ENCODE measurements at places on chromosomes 13 and 19. TPM values are rescaled to one million over a fixed set of nuclear protein-coding genes. Genes with fewer than 3 reads are reported as not detected.

FLT3LG gene
- total RNA-seq, result 114 TPM

GRCh38 chr19:47713046-47714021 lies at the start of gene EHD2:
Gene EHD2, plus strand, starts transcription at chr19:47713422. Its CDS starts 3,191 bp downstream, at chr19:47716613.
- DNase-seq, result peak; percentile 11

- no peak for DNase-seq
Observed at GRCh38 chr19:41416194-41416674, 10.9 kb downstream of the B3GNT8 start.

GRCh38 chr13:82962397-82962796 lies 919.9 kb downstream of the SLITRK1 start:
- no peak for DNase-seq

GRCh38 chr19:3852614-3853254 lies 16.1 kb downstream of the ZFR2 start:
- DNase-seq, result no peak

EPS8L1 gene
- 1.6 TPM for total RNA-seq

DNA sequence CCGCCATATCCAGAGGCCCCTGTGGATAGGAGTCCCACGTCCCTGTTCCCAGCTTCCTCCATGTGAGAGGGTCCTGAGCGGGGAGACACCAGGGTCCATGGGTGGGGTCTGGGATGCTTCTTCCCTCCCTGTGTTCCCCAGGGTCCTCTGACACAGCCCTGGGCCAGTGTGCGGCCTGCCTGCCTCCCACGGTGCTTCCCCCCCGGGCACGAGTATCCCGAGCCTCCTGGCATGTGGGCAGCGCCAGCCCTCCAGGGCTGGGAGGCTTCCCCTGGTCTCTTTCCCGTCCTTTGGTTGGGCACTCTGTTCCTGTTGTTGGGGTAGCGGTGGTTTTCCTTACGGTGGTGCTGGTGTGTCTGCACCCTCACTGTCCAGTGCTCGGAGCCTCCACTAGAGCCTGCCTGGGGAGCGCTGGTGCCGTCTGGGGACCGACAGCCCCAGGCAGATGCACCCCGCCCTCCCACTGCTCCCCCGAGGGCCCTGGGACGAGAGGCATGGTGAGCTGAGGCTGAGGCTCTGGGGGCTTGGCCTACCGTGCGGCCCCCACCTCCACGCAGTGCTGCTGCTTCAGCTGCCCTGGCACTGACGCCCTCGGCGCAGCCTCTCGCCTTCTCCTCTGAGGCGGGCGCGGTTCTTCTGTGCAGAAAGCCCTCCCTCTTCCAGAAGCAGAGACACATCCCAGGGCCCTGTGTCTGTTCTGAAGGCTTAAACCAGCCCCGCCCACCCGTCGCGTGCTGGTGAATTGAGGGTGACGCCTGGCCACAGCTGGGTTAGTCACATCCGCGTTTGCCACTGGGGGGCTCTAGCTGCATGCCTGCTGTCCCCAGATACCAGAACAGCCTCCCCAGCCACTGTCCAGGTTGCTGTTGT lies 27.9 kb downstream of the PLEKHJ1 start:
- no peak for DNase-seq
